ENCODE measurements at places on chromosomes 12 and 14.
A peak's percentile ranks its signal among the peaks of the same experiment; 100 is the strongest.

GRCh38 chr14:95075789-95076188 is 81.5 kb downstream of the DICER1 start:
- DNase-seq = no peak

- no peak for DNase-seq
These were observed 7.9 kb downstream of the NKX2-1 start for GRCh38 chr14:36511981-36512584.

DNA sequence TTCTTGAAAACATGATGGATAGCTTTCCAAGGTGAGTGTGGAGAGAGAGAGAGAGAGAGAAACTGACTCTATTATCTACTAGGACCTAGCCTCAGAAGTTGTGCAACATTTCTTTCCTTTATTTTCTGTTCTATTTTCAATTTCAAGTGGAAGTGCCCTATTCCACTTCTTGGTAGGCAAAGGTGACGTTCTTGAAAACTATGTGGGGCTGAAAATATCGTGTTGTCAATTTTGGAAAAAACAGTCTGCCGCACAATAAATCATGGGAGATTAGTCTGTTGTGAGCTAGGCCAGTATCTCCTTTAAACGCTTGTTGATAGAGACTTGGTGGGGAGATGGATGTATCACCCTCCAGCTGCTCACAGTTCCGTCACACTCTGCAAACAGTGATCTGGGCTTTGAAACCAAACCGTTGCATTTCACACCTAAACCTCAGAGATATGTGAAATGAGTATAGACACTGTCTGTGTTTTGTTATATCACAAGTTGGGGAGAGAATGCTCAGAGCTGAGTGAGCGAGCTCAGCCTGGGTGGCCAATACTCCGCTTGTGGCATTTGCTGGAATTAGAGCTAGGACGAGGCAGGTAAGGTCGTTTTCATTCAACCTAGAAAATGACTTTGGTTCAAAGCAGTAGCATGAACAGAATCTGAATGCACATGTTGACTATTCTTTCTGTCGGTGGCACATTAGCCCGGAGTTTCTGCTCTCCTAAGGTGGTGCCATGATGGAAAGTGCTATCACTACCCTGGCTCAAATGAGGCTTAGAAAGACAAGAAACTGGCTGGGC is 75.1 kb upstream of the ST8SIA1 start:
- DNase-seq = no peak

GRCh38 chr14:96130854-96131253 is 73.8 kb upstream of the BDKRB2 start:
- no peak for DNase-seq

DNA sequence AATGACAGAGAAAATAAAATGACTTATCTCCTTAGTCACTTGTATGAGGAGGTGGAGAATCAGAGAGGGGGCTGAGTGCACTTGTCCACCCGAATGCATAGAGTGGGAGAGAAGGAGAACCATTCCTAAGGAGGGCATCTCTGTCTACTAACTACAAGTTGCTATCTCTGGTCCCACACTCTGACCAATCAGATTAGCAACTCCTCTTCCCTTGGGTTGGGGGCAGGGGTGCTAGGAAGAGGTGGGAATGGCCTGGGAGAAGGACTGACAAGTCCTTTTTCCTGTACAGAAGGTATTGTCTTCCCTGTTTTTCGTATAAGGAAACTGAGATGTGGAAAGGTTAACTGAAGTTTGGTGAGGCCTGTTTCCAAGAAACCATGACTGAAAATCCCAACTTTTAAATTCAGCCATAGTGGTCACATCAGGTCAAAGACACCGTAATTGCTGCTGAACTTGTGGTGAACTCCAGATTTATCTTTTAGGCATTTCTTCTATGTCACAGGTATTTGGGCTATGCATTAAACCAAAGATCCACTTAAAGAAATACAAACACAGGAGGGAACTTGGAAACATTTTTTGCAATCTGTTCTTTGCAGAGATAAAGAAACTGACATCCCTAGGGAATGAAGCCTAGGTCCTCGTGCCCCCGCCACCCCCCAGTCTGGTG is 207.8 kb downstream of the CRADD start:
- DNase-seq = no peak

GRCh38 chr12:130555628-130556485 is 160.2 kb downstream of the RIMBP2 start:
- no peak for DNase-seq

DNA sequence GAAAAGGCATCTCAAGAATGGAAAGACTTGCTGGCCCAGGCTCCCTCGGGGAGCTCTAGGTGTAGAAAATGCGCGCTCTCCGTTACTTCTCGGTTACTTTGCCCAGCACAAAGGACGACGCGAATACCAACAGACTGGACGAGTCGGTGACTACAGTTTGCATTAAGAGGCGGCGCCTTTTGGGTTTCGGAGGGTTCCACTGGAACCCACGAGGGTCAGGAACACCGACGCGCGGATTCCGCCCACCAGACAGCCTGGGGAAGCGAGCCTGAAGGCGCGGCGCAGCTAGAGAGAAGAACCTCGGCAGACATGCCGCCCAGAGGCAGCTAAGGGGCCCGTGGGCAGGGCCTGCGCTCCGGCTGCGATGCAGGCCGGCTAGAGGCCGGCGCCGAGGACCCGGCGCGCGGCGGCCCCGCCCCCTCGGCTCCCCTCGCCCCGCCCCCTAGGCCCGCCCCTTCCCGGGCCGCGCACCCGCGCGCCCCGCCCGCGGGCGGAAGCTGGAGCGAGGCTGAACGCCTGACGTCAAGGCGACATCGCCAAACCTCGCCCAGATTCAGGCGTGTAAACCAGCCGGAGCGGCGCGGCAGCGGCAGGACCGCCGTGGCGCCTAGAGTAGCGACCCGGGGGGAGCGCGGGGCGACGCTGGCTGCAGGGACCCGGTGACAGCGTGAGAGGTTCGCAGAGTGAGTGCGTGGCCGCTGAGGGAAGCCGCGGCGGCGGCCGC is at the start of gene RAP1B:
TSS of gene RAP1B (plus strand) at position 530 of the 724 bp plus-strand sequence. CDS start 37,826 bp downstream, outside the sequence.
- peak; percentile 84 for DNase-seq

GRCh38 chr14:68788275-68788995 is 4.4 kb downstream of the ZFP36L1 start:
- no peak for DNase-seq

- DNase-seq = no peak
These were observed 89.2 kb downstream of the NTS start for GRCh38 chr12:85963326-85963725.

DNA sequence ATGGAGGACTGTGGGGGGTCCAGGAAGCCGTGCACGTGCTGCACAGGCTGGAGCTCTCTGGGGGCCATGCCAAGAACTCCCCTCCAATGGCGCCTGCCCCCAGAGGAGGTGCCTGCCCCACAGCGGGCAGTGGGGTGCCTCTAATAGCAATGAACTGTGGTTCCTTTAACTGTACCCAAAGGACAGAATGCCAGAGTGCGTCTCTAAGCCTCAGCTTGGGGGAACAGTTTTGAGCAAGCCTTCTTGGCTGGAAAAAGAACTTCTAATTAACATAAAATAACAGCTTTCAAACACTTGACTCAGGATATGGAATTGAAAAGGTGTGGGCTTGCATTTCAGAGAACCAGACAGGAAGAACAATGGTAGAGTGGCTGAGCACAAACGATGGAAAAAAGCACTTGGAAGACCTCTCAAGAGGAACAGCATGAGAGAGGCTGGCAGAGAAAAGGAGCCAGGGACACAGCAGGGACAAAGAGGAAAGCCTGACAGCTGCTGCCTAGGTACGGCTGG is 195.6 kb downstream of the TTC7B start:
- DNase-seq = no peak

GRCh38 chr12:65602610-65603295 is 221.5 kb upstream of the HMGA2 start:
- DNase-seq = peak; percentile 73

DNA sequence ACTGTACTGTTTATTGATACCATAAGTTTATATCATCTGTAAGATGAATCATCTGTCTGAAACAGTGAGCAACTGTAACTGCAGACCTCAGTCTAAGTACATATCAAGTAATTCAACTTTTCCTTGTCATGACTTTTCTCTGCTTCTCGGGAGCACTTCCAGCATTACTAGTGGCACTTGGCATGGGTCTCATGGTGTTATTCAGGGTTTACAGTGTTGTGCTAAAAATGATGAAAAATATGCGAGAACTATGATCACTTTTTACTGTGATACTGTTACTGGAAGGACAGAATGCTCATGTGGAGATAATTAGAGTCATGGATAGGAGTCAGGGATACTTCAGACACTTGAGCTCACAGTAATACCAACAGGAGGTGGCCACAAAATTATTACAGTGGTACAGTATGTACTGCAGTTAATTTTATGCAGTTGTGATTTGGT is 8.3 kb downstream of the KTN1 start:
- DNase-seq = no peak

DNA sequence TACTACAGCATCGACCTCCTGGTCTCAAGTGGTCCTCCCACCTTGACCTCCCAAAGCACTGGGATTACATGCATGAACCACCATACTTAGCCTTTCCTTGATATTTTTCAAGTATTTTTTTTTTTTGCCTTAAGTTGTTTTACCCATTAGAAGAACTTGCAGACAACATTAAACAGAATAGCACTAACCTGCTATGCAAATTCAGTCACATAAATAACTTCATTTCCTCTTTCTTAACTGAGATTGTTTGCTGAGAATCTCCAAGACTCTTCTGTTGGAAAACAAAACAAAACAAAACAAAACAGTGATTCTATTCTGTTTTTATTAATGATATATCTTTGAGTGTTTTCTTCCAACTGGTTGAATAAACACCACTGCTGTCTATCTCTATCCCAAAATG is 115.9 kb upstream of the IFNG-AS1 start:
- no peak for DNase-seq

DNA sequence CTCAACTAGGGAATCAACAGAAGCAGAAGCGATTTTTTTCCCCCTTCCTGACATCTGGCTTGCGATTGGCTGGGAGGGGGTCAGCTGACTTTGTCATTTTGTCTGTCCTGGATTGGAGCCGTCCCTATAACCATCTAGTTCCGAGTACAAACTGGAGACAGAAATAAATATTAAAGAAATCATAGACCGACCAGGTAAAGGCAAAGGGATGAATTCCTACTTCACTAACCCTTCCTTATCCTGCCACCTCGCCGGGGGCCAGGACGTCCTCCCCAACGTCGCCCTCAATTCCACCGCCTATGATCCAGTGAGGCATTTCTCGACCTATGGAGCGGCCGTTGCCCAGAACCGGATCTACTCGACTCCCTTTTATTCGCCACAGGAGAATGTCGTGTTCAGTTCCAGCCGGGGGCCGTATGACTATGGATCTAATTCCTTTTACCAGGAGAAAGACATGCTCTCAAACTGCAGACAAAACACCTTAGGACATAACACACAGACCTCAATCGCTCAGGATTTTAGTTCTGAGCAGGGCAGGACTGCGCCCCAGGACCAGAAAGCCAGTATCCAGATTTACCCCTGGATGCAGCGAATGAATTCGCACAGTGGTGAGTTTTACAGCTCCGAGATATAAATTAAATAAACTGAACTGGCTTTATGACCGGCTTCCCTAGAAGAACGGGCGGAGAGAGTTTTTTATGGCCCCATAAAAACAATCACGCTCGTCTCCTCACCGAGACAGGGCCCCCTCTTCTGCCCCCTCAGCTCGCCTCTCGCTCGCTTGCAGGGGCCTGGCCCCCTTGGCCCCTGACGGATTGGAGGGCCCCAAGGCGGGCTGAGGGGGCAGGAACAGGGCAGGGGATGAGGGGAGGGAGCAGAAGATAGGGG is at the start of gene HOXC6:
TSS of gene HOXC6 (plus strand) at position 127 of the 888 bp plus-strand sequence. CDS start at position 209, 82 bp downstream.
- peak; percentile 40 for DNase-seq

DNA sequence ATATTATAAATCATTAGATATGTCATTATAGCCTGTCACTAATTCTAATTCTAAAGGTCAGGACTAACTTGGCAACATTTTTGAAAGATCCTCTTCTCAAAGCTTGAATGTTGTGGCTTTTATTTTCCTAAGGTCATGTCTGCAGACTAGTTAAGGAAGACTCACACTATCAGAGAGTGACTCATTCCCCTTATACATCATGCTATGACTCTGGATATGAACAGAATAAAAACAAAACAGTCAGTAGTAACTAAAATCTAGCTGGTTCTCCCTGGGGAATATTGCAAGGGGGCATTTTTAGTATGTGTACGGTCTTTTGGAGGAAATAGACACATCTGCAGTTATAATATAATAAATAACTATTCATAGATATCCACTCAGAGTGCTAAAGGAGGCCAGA is 170.6 kb downstream of the SLC2A13 start:
- DNase-seq = no peak

GRCh38 chr12:55942577-55943136 is 11.7 kb downstream of the DGKA start:
- no peak for DNase-seq

GRCh38 chr12:29024117-29024516 is 125.0 kb upstream of the FAR2 start:
- no peak for DNase-seq

All from nephron progenitor cell (in vitro differentiated cells).